Activated T-helper 2 cell treated with anti-CD3 and anti-CD28 coated beads, Interferon-gamma antibody, Interleukin-2, Interleukin-4, amounts not matched to agents 10 μg/mL and 5 μg/mL and 100 μg/mL, durations not matched to agents 14 hours and 24 hours and 36 hours (primary cell): ENCODE measurements at places on chromosomes 7 and 10. TPM values are rescaled to one million over a fixed set of nuclear protein-coding genes. Genes with fewer than 3 reads are reported as not detected.

DNA sequence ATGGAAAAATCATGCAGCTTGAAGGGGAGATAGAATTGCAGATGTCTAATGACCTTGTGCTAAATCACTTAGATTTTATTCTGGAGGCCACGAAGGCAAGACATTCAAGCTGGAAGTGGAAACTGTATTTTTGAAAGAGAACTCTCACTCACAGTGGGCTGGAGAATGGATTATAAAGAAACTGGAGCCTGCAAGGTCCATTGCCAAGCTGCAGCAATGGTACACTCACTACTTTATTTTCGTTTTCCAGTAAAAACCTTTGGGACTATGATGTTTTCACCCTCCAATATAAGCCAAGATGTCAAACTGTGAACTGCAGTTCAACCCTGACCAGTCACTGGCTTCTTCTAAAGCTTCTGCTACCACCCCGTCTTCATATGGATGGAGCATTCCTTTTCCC is 62.0 kb downstream of the SKIDA1 start:
- H3K36me3 ChIP-seq, result no peaks in the 10 kb centered on the region
- H3K4me3 ChIP-seq, result no peak overlapping the region
- H3K27ac ChIP-seq, result no peak overlapping the region
- DNase-seq, result no peak

DNA sequence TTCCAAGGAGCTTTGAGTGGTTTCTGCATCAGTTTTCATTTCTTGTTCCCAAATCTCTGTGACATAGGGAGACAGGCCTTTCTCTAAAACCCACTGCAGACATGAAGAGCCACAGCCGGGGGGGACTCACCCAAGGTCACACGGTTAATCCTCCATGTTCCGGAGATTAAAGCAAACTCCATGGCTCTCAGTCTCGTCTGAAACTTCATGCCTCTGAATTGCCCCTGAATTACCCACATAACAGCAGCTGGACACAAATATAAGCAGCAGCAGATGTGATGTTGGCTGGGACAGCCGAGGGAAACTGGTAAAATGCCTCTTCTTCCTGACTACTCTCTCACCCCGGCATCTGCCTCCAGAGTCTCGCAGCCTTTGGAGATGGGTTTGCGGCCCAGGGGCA is 402.2 kb downstream of the DNAJB6 start:
- no peak overlapping the region for H3K27ac ChIP-seq
- H3K4me3 ChIP-seq, result no peak overlapping the region
- no peaks in the 10 kb centered on the region for H3K4me1 ChIP-seq
- no peaks in the 10 kb centered on the region for H3K36me3 ChIP-seq
- no peak for DNase-seq

- peaks cover 6% of the 10 kb centered on the region for H3K4me1 ChIP-seq
- H3K27ac ChIP-seq, result no peak overlapping the region
- peaks cover 6% of the 10 kb centered on the region for H3K36me3 ChIP-seq
- no peak overlapping the region for H3K4me3 ChIP-seq
These were observed 6.1 kb downstream of the GET4 start for GRCh38 chr7:882336-883035.

DNA sequence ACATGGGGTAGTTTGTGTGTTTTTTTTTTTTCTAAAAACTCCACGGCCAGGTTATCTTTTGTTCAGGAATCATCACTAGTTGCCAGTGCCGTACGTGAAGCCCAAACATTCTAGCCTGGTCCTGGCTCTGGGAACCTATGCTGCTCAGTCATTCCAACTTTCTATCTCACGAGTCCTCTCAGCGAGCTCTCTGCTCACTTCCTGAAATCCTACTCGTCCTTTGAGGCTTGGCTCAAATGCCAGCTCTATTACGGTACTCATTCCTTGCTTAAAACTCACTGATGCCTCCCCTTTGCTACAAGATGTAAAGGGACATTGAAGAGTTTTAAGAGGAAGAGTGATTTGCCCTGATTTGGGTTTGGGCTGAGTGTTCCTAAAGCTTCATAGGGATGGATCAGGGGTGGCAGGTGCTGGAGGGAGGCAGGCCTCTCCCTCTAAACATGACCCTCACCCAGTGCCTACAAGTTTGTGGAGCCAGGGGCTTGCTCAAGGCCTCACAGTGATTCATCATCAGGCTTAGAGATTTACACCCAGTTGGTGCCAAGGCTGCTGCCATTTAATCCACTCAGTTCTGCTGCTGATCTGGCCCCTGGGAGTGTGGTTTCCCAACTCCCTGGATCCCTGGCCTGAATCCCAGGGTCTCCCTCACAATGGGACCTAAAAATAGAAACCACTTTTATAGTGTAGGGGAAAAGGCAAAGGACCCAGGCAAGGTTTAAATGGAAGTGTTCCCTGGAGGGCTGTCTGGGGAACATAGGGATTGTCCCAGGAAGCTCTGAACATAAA is 46.1 kb upstream of the R3HCC1L start:
- peaks cover 8% of the 10 kb centered on the region for H3K27me3 ChIP-seq
- no peaks in the 10 kb centered on the region for H3K4me1 ChIP-seq
- H3K36me3 ChIP-seq, result no peaks in the 10 kb centered on the region
- no peak overlapping the region for H3K4me3 ChIP-seq
- no peak overlapping the region for H3K27ac ChIP-seq
- DNase-seq, result no peak

- H3K4me3 ChIP-seq, result no peak overlapping the region
- H3K4me1 ChIP-seq, result peaks cover 73% of the 10 kb centered on the region
- H3K27me3 ChIP-seq, result no peaks in the 10 kb centered on the region
- H3K27ac ChIP-seq, result peak overlapping the region; percentile 58
- H3K36me3 ChIP-seq, result peaks cover 61% of the 10 kb centered on the region
These were observed 121.8 kb downstream of the AOAH start for GRCh38 chr7:36602511-36602910.

GRCh38 chr7:129969881-129970446 is 17.2 kb upstream of the UBE2H start:
- no peak overlapping the region for H3K4me3 ChIP-seq
- H3K4me1 ChIP-seq, result no peaks in the 10 kb centered on the region
- H3K36me3 ChIP-seq, result no peaks in the 10 kb centered on the region
- no peaks in the 10 kb centered on the region for H3K27me3 ChIP-seq

Gene HIBADH
- total RNA-seq, result 23.1 and 27.9 TPM in 2 replicates

DNA sequence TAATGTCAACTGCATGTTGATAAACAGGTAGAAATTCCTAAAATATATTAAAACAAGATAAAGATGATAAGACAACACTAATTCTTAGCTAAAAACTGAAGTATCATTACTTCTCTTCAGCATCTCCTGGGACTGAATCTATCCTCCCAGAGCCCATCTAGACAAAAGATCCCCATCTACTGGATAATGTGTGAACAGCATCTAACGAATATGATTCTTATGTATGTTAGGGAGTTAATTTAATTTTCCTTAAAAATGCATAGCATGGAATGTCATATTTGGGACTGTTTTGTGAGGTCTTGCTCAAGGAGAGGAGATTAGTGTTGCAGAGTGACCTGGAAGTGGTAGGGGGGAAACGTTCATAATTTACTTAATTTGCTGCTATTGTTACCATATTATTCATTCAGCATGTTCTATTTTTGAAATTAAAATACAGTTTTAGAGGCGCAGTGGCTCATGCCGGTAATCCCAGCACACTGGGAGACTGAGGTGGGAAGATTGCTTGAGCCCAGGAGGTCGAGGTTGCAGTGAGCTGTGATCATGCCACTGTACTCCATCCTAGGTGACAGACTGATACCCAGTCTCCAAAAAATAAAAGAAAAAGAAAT is 305.1 kb upstream of the CSTF2T start:
- H3K27ac ChIP-seq, result no peak overlapping the region
- no peaks in the 10 kb centered on the region for H3K4me1 ChIP-seq
- no peaks in the 10 kb centered on the region for H3K27me3 ChIP-seq
- DNase-seq, result no peak
- no peak overlapping the region for H3K4me3 ChIP-seq

DNA sequence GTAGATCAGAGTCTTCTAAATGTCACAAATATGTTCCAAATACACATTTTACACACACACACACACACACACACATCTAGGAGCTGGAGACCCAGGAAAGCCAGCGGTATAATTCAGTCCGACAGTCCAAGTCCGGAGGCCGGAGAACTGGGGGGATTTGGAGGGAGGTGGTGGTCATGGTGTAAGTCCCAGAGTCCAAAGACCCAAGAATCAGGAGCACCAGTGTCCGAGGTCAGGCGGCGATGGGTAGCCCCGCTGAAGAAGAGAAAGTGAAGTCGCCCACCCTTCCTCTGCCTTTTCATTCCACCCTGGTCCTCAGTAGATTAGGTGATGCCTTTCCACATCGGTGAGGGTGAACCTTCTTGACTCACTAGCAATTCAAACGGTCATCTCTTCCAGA is 154.8 kb downstream of the CAMK1D start:
- H3K27me3 ChIP-seq, result peaks cover 5% of the 10 kb centered on the region

- no peaks in the 10 kb centered on the region for H3K36me3 ChIP-seq
- H3K27ac ChIP-seq, result no peak overlapping the region
- H3K4me3 ChIP-seq, result no peak overlapping the region
- H3K4me1 ChIP-seq, result no peaks in the 10 kb centered on the region
- no peaks in the 10 kb centered on the region for H3K27me3 ChIP-seq
These were observed 80.8 kb upstream of the COL1A2 start for GRCh38 chr7:94313926-94314325.

DNA sequence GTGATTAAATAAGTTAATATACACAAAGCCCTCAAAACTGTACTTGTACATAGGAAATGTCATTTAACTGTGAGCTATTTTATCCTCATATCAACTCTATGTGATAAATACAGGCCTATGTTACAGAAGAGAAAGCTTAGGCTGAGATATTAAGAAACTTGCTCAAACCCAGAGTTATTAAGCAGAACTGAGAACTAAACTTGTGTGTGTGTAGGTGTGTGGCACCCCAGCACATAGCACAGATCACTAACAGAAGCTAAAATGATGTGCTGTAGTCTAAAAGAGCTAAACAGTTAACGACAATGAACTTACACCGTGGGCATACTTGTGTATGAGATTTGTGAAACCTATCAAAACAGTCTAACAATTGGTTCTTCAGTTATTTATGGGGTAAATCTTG is 34.5 kb downstream of the MTPN start:
- no peak overlapping the region for H3K27ac ChIP-seq
- no peak for DNase-seq
- H3K36me3 ChIP-seq, result peaks cover 24% of the 10 kb centered on the region
- peaks cover 16% of the 10 kb centered on the region for H3K4me1 ChIP-seq
- H3K27me3 ChIP-seq, result no peaks in the 10 kb centered on the region
- no peak overlapping the region for H3K4me3 ChIP-seq

GRCh38 chr10:71550628-71551027 is 153.9 kb downstream of the CDH23 start:
- peaks cover 4% of the 10 kb centered on the region for H3K4me1 ChIP-seq
- no peak overlapping the region for H3K4me3 ChIP-seq
- DNase-seq, result no peak
- no peaks in the 10 kb centered on the region for H3K27me3 ChIP-seq

DNA sequence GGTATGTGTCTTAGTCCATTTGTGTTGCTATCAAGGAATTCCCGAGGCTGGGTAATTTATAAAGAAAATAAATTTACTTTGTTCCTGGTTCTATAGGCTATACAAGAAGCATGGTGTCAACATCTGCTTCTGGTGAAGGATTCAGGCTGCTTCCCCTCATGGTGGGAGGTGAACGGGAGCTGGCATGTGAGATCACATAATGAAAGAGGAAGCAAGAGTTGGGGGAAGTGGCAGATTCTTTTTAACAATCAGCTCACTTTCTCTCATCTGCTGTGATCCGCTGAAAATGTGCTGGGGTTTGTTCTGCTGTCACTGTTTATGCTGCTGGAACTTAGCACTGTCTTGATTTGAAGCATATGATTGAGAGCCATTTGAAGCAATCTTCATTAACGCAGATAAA is 730.0 kb upstream of the SORCS1 start:
- no peak overlapping the region for H3K27ac ChIP-seq
- H3K27me3 ChIP-seq, result no peaks in the 10 kb centered on the region
- no peak for DNase-seq

- peaks cover 9% of the 10 kb centered on the region for H3K4me1 ChIP-seq
- peaks cover 12% of the 10 kb centered on the region for H3K27me3 ChIP-seq
- no peak for DNase-seq
- no peak overlapping the region for H3K27ac ChIP-seq
These were observed 10.6 kb upstream of the MRPS16 start for GRCh38 chr10:73262880-73263555.

GRCh38 chr7:36216063-36216684 is 63.1 kb downstream of the EEPD1 start:
- H3K4me1 ChIP-seq, result peaks cover 1% of the 10 kb centered on the region

- H3K27me3 ChIP-seq, result peaks cover 12% of the 10 kb centered on the region
- no peak overlapping the region for H3K4me3 ChIP-seq
- no peak overlapping the region for H3K27ac ChIP-seq
These were observed 13.1 kb downstream of the ZCWPW1 start for GRCh38 chr7:100415448-100415847.

- no peak overlapping the region for H3K4me3 ChIP-seq
- no peaks in the 10 kb centered on the region for H3K36me3 ChIP-seq
- DNase-seq, result no peak
- H3K27ac ChIP-seq, result no peak overlapping the region
- peaks cover 15% of the 10 kb centered on the region for H3K4me1 ChIP-seq
These were observed 141.6 kb upstream of the AKR1E2 start for GRCh38 chr10:4684434-4684833.
